Mesothelial cell of epicardium (in vitro differentiated cells): ENCODE measurements at places on chromosomes 7 and 10. TPM values are rescaled to one million over a fixed set of nuclear protein-coding genes. Genes with fewer than 3 reads are reported as not detected.

Gene CNPY1
- not detected in 3 replicates for total RNA-seq

Gene NAT16
- not detected in 3 replicates for total RNA-seq

Gene SMIM30
- total RNA-seq, result 39.0 to 39.9 TPM (median 39.2 TPM) in 3 replicates

Gene GIMAP5
- not detected in 3 replicates for total RNA-seq

Gene ABCC2
- 0.71 to 0.87 TPM (median 0.79 TPM) in 3 replicates for total RNA-seq

Gene SLC26A3
- not detected in 3 replicates for total RNA-seq

Gene ZC3HAV1L
- total RNA-seq, result 1.7 to 2.2 TPM (median 1.9 TPM) in 3 replicates

Gene ADRB1
- total RNA-seq, result 0.07 to 0.18 TPM in 2 of 3 replicates, not detected in the other

Gene ITIH5
- 17.2 to 21.0 TPM (median 20.9 TPM) in 3 replicates for total RNA-seq

Gene TNKS2
- 53.7 to 54.2 TPM (median 53.8 TPM) in 3 replicates for total RNA-seq

Gene MSS51
- 4.9 to 5.6 TPM (median 5.0 TPM) in 3 replicates for total RNA-seq

Gene SPDYE8
- total RNA-seq, result 0.11 TPM in 1 of 3 replicates, not detected in the others

Gene UCN3
- not detected in 3 replicates for total RNA-seq

Gene C10orf67
- 0.11 to 0.22 TPM in 2 of 3 replicates, not detected in the other for total RNA-seq

Gene SMARCD3
- 114 to 119 TPM (median 116 TPM) in 3 replicates for total RNA-seq
